ENCODE measurements at places on chromosomes 5 and 9. TPM values are rescaled to one million over a fixed set of nuclear protein-coding genes. Genes with fewer than 3 reads are reported as not detected.

The LEAP2 gene
- total RNA-seq, result 2.9 TPM

The QRFP gene
- total RNA-seq, result not detected

DNA sequence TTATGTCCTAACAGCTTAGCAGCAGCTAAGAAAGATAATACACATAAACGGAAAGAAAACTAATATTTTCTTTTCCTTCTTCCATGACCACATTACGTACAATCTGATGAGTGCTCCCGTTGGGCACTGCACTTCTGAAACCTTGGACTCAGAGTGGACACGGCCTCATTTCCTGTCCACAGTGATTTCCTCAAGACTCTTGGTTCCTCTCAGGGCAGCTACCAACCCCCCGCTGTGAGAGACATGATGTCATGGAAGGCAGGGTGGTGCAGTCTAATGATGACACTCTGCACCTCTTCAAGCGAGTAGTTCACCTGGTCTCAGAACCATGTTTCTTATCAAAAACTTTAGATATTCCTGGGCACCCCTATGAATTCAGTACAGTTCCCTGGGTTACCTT lies 68.7 kb upstream of the CTSL start:
- DNase-seq, result no peak

DNA sequence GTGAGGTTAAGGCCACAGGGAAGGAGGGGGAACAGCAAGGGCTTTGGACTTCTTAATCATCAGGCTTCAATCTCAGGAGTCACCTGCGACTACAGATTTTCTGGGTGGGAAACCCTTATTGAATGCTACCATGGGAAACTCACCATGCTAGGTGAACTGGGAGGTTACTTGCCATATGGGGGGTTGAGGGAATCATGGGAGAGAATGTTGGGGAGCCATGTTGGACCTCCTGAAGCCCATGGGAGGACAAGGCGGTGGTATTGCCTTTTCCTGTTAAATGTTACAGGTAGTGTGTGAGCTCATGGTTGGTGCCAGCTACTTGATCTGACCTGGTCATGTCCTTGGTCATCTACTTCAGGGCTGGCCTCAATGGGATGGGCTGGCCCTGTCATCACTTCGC lies 31.4 kb downstream of the NEUROG1 start:
- DNase-seq, result no peak

The GPR107 gene
- total RNA-seq, result 42.8 TPM

DNA sequence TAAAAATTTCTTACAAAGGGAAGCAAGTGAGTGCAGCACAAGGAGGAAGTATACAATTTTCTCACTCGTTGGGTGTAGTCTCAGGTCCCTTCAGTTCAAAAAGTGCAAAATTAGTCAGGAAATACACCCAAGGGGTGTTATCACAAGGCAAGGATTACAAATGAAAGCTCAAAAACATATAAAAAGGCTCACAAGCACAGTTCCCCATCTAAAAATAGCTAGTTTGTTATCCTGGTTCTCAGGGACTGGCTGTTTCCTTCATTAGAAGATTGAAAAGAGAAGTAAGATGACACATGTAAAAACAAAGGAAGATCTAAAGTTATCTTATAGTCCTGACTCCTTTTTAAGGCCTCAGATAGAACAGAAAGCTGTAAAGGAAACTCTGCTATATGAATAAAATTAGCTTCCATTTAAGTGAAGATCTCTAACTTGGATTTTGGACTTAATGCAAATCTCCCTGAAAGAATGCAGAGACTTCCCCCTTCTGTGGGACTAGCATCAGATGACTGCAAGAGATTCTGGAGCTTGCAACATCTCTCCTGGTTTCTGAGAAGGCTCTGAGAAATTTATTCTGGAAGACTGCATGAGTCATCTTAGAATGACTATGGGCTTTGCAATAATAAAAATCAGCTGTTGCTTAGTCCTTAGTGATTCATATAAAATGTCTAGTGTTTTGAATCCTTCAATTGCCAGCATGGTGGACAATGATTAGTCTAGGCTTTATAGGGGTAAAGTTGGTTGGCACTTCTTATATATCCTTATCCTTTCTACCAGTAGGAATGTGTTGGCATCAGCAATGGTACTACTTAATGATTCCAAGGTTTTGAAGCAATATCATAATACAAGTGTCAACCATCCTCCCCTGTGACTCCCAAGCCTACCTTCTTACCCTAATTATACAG lies 25.4 kb downstream of the DAB2 start:
- DNase-seq, result no peak

- DNase-seq, result peak; percentile 37
These were observed 494 bp downstream of the ASTN2 start for GRCh38 chr9:117414220-117414905.

The TGFBI gene
- total RNA-seq, result 4.6 TPM

- no peak for DNase-seq
These were observed 123.4 kb downstream of the ESM1 start for GRCh38 chr5:54862036-54862435.

DNA sequence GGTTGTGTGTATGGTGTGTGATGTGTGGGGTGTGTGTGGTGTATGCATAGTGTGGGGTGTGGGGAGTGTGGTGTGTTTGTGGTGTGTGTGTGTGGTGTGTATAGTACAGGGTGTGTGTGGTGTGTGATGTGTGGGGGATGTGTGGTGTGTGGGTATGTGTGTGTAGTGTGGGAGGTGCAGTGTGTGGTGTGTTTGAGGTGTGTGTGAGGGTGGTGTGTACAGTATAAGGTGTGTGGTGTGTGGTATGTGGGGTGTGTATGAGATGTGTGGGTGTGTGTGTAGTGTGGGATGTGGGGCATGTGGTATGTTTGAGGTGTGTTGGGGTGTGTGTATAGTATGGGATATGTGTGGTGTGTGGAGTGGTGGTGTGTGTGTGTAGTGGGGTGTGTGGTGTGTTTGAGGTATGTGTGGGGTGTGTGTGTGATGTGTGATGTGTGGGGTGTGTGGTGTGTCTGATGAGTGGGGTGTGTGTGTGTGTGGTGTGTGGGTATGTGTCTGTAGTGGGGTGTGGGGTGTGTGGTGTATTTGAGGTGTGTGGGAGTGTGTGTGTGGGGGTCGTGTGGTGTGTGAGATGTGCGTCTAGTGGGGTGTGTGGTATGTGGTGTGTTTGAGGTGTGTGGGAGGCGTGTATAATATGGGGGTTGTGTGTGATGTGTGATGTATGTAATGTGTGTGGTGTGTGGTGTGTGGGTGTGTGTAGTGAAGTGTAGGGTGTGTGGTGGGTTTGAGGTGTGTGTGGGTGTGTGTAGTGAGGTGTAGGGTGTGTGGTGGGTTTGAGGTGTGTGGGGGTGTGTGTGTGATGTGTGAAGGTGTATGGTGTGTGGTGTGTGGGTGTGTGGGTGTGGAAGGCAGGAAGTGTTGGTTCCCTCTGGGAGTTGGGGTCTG lies 8.6 kb downstream of the ECSCR start:
- DNase-seq, result no peak

The SOX30 gene
- not detected for total RNA-seq

The CKMT2 gene
- total RNA-seq, result not detected

- no peak for DNase-seq
These were observed 146.6 kb upstream of the TUT7 start for GRCh38 chr9:86500667-86501435.

DNA sequence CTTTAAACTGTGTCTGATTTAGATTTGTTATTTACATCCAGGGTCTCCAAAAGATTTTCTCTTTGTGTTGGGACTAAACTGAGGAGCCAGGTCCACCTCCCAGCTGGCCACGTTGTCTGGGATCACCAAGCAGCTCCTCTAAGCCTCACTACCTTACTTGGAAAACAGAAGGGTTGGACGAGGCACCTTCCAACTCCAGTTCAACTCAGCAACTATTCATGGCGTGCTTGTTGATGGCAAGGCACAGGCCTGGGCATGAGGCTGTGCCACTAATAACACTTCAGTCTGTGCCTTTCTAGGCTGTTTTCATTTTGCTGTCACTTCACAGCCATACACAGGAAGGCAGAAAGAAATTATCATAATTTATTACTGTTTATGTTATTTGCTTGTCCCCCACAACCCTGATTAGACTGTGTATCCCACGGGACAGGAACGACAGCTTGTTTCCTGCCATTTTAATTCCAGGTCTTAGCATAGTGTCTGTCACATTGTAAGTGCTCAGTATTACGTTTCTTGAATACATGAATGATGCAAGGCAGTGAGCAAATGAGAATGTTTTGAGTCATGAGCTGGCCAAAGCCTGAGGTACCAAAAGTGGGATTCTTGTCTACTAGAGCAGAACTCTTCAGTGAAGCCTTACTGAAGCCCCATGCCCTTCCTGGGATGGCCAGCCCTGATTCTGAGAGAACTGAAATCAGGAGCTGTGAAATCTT lies 125.8 kb downstream of the GALNT10 start:
- no peak for DNase-seq

The UNC13B gene
- total RNA-seq, result 58.0 TPM

DNA sequence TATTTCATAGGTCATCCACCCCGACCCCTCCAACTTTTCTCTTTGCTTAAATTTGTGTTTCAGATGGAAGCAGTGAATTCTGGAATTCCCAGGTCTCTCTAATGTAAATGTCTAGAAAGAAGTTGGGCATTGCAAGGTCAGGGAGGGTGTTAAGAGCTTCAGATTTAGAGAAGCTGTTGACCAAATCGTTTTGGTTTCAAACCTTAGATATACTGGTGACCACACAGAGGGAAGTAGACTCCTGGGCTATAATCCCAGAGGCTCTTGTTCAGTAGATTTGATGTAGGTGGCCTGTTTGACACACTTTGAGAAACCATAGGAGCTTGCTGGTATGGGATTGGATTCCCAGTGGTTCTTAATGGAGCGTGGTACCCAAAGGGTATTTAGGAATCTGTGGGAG lies 137.3 kb upstream of the KLF9 start:
- DNase-seq, result no peak

DNA sequence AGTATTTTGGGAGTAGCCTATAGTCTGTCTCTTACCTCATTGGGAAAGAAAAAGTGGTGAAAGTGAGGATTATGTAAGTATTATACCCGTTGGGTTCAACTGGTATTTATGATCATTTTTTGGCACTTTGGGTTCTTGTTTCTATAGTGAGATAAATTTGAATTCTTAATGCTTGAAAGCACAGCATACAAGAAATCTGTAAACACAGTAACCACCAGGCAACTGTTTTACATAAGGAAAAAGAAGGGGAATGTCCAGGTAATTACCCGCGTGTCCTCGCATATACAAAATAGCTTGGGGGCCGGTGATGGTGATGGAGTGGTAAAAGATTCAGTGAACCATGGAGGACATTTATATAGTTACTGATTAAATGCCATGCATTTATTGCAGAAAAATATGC lies 60.5 kb downstream of the BASP1 start:
- DNase-seq, result no peak

GRCh38 chr5:98365126-98365525 lies 408.3 kb upstream of the RGMB start:
- no peak for DNase-seq

The GPRIN1 gene
- 35.9 TPM for total RNA-seq

GRCh38 chr5:132525299-132525724 lies 18.0 kb downstream of the IL5 start:
- no peak for DNase-seq
